DMS 273 treated with DMSO at 0.1 percent for 48 hours (cell line): ENCODE measurements at places on chromosomes 7 and 10.

DNA sequence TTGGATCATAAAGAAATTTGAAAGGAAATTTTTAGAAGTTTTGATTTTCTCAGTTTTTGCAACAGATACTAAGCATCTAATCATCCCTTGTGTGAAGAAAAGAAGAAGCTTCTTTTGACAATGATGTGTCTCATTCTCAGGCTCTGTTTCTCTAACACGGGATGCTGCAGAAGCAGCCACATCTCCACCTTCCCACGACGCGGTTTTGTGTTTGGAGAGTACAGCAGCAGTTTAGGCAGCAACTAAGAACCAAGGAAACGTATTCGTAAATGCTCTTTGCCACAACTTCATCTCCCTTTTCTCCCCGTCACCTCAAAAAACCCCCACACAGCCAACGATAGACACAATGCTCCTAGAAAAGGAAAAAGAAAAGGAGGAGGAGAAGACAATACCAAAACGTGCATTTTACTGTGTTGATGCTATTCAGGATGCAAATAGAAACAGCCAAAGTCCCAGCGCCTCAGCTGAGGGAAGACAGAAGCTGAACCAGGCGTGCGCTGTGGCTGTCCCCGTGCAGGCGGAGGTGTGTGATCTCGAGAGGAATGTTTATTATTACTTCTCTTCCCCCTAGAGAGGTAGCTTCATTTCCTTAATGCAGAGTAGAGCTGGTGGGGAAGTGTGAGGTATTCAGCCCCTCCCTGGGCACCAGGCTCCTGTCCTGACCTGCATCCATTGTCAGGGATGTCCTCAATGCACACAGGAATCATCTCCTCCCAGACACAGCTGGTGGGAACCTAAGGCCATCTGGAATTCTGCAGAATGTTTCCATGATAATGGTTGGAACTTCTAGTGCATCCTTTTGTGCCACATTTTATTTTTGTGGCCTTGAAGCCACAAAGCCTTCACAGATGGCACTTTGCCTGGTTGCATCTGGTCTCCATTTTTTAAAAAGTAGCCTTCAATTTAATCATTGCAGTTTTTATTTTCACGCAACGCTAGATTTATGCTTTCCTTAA, 174.6 kb upstream of the KLF6 start:
- no peak for DNase-seq

DNA sequence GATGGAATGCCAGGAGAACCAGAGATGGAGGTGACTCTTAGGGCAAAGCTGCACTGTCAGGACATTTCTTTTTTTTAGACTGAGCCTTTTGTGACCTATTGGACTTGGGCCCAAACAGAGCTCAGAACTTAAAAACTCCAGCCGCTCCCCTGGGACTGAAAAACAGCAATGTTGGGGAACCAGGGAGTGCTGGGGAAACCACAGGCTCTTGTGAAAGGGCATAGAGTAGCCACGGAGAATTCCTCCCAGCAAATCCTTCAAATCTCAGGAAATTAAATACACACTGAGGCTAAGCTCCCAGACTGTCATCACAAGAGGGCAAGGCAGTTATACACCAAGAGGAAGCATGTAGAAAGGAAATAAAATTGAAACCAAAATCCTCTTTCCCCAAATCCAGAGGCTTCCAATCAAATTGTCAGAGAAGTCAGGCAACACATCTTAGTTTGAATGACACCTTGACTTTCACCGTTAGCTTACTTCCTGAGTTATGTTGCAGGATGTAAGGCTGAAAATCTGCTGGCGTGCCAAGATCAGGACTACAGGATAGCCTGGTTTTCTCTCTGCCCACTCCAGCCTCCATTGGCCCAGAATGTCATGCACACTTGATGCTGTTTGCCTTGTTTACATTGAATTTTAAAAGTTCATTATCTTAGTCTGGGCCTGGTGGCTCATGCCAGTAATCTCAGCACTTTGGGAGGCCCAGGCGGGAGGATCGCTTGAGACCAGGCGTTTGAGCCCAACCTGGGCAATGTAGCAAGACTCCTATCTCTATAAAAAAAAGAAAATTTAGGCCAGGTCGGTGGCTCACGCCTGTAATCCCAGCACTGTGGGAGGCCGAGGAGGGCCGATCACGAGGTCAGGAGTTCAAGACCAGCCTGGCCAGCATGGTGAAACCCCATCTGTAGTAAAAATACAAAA, 2.6 kb upstream of the RFC2 start:
- DNase-seq = no peak

- DNase-seq = peak; percentile 94
These were observed at the start of gene CALU for GRCh38 chr7:128739048-128739962. TSS of gene CALU (plus strand) at chr7:128739359. CDS start at chr7:128748584, 9,225 bp downstream.

DNA sequence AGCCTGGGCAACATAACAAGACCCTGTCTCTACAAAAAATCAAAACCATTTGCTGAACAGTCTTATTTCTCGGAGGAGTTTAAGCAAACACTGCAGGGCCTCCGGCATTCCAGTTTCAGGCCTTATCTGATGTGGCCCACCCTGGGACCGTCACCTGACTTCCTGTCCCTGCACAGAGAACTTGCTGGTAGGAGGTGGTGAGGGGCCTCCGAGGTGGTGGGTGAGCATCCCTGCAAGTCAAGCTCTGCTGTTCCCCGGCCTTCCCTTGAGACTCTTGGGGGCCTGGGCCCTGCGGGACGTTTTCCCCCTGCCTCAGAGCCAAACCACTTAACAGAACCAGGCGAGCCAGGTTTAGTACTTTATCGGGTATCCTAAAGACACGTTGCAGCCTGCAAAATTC, 44.5 kb upstream of the AP5Z1 start:
- DNase-seq = no peak

DNA sequence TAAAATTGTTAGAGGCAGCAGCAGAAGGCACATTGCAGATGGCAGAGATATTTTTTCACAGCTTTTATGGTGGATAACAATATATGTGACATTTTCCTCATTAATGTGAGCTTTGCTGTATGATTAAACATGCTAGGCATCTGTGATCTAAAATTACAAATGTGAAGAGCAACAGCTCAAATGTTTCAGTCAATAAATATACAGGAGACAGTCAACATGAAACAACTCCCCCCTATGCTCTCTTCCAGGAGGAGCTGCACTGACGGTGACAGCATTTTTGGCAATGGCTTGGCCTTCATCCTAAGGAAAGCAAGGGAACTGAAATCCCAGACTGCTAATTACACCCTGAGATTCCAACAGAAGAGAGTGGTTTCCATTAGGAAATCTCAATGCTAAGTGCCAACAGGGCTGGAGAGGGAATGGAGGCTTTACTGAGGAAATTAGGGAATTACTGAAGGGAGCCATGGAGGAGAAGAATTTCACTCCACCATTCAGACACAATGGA, 51.4 kb upstream of the GRB10 start:
- no peak for DNase-seq

- no peak for DNase-seq
These were observed 1.9 kb downstream of the INA start for GRCh38 chr10:103278862-103279298.

DNA sequence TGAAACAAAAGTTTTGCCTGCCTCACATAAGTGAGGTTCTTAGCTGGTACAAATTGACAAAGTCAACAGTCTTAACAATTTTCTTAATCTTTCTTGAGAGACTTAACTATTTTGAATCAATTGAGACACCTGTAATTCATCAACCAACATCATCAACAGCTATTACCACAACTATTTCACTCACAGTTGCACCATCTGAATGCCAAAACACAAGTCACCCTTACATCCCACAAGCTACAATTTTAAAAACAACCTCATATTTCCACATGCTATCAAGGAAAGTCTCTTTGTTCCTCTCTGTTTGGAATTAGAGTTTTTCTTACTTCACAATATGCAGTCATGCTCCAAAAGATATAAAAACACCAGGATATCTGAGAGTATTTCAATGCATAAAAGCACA, 4.9 kb downstream of the SMURF1 start:
- no peak for DNase-seq

- DNase-seq = no peak
These were observed 18.8 kb upstream of the GNA12 start for GRCh38 chr7:2862831-2863361.

DNA sequence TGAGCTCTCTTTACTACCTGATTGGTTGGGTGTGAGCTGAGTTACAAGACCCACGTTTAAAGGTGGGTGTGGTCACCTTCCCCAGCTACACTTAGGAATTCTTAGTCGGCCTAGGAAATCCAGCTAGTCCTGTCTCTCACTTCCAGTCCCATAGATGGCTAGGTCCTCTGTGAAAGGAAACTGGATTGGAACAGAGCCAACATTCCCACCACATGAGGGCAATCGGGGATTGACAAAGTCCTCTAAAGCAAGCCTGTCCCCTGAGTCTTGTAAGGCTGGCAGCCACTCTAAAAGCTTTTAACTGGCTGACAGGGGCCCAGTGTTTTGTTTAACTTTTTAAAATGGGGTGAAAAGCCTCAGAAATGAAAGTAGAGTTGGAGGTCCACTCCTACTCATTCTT, 15.1 kb upstream of the CROT start:
- DNase-seq = no peak

- DNase-seq = no peak
These were observed 70.1 kb upstream of the EEPD1 start for GRCh38 chr7:36082910-36083309.

DNA sequence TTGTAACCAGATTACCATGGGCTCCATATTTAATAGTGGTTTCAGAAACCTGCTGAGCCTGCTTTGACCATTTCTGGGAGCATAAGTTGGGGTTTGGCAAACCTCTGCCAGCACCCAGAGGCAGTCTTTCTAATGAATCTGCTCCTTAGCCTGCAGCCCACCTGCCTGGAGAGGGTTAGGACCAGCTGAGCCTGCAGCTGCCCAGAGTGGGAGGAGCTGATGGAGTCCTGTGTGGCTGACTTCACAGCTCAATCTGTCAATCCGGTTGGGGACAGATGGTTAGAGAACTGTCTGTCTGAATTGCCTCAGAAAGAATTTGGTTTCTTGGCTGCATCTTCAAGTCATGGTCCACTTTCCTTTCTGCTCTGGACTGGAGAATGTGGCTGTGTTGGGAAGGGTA, 444.6 kb downstream of the NRG3 start:
- DNase-seq = peak; percentile 53

GRCh38 chr10:44030132-44030531, 354.8 kb downstream of the CXCL12 start:
- DNase-seq = no peak

DNA sequence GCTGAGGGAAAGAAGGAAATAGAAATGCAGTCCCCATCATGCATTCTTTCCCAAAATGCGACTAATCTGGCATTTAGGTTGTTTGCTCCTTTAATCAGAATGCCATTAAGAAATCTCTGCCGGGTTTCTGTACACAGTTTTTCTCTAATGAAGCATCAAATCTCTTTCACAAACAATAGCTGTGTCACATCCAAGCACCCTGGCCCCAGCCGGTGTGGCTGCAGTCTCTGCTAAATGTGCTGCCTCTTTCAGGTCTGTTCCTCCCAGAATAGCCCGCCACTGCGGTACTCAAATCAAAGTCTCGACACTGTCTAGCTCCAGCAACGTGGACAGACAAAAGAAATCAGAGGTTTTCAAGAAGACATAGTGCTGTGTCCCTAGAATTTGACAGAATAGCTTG, 343.8 kb downstream of the KCNMA1 start:
- DNase-seq = no peak

DNA sequence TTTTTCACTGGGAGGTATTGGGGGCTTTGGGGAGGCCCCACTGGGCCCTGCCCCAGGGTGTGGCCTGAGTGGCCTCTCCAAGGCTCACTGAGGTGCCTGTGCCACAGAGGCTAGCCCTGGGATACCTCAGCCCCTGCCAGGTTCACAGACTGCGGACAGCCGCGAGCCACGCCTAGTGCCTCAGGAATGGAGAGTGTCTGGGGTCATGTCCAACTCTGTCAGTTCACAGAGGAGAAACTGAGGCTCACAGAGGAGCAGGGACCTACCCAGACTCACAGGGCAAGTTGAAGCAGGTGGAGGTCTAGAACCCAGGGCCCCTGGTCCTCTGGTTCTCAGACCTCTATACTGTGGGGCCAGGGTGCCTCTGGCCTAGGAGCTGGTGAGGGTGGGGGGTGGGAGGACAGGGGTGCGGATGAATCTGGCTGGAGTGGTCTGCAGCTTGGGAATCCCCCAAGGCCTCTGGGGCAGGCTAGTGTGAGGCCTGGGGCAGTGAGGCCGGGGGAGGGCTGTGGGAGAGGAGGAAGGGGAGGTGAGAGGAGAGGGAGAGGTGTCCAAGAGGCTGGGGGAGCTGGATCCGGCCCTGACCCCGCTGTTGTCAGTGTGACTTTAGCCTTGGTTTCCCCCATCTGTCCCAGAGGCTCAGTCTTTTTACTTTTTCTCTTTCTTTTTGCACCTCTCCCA, 20.0 kb downstream of the NEURL1 start:
- DNase-seq = no peak

- DNase-seq = peak; percentile 58
These were observed 933 bp downstream of the MDFIC start for GRCh38 chr7:114922652-114923402.

GRCh38 chr7:148906707-148907498, 22.8 kb upstream of the EZH2 start:
- peak; percentile 65 for DNase-seq

- no peak for DNase-seq
These were observed 196.3 kb upstream of the FOXP2 start for GRCh38 chr7:114218283-114218682.

DNA sequence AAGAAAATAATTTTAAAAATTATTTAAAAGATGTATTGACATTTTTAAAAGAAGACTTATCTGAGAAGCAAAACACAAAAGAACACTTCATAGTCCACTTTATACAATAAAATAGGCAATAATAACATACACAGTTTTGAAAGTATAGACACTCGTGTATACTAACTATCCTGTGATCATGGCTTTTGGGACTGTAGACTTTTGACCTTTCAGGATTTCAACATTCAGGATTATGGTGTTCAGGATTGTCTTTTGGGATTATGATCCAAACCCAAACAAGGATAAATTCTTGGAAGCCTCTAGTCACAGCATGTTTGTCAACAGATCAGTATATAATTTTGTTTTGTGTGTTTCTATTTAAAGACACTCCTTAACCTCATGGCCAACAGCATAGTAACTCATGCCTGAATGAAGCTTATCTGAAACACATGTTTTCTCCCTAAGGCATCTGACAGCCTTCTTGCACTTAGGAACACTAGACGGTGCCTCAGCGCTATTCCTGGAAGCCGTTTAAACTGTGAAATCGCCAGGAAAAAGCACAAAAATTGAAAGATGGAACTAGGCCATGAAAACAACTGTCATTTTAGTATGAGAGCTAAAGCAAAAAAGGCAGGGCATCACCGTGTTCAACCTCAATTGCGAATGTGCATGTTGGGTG, 29.9 kb downstream of the GSAP start:
- no peak for DNase-seq

GRCh38 chr10:121070275-121071070, 219.3 kb downstream of the WDR11 start:
- DNase-seq = peak; percentile 19
